ENCODE measurements at places on chromosomes 13 and 19. TPM values are rescaled to one million over a fixed set of nuclear protein-coding genes. Genes with fewer than 3 reads are reported as not detected.

GRCh38 chr19:55644191-55644833, 863 bp downstream of the ZNF581 start:
- DNase-seq, result peak; percentile 57

DNA sequence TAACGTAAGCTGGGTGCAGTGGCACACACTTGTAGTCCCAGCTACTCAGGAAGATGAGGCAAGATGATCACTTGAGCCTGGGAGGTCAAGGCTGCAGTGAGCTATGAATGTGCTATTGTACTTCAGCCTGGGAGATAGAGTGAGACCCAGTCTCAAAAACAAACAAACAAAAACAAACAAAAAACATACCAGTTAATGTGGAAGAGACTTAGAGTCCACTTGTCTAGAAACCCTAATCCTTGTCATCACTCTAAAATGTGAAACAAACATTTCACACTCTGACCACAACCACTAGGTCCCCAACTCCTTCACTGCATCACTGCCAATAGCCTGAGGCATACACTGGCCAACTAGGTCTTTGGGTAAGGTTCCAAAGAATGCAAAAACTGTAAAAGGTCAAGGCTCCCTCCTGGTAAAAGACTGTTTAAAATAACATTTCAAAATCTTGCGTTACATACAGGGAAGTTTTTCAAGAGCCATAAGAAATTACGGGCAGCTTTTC, 28.6 kb upstream of the CYP2B6 start:
- DNase-seq, result no peak

DNA sequence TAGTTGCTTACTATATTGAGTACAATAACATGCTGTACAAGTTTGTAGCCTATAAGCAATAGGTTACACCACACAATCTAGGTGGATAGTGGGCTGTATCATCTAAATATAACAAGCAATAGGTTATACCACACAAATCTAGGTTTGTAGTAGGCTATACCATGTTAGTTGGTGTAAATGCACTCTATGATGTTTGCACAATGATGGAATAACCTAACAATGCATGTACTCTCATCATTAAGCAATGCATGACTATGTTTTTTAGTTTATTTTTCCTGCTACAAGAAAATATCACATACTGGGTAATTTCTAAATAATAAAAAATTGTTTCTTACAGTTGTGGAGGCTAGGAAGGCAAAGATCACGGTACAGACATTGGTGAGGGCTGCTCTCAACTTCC, 262.5 kb downstream of the SLITRK6 start:
- no peak for DNase-seq

DNA sequence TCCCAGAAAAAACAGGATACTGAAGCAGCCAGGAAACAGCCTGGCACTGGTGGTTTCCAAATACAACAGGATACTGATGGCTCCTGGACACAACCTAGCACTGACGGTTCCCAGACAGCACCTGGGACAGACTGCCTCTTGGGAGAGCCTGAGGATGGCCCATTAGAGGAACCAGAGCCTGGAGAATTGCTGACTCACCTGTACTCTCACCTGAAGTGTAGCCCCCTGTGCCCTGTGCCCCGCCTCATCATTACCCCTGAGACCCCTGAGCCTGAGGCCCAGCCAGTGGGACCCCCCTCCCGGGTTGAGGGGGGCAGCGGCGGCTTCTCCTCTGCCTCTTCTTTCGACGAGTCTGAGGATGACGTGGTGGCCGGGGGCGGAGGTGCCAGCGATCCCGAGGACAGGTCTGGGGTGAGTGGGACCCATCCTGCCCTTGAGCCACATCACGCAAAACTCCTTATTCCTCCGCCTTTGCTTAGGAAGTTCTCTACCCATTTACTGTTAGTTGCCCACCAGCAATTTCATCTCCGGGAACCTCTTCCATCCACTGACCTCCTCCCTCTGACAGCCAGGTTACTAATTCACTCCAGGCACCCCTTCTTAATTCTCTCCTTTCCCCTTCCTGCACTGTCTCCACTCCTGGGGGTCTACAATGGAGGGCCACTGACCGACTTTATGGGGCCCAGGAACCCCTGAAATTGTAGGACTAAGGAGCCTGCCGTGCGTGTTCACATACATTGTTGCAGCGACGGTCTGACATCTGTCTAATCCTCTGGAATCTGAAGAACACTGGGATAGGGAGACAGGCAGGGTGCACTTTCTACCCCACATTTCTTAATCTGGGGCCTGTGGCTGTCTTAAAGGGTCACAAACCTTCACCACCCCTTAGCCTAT, 1.2 kb downstream of the ITPKC start:
- no peak for DNase-seq

The POSTN gene
- 351 TPM for total RNA-seq

DNA sequence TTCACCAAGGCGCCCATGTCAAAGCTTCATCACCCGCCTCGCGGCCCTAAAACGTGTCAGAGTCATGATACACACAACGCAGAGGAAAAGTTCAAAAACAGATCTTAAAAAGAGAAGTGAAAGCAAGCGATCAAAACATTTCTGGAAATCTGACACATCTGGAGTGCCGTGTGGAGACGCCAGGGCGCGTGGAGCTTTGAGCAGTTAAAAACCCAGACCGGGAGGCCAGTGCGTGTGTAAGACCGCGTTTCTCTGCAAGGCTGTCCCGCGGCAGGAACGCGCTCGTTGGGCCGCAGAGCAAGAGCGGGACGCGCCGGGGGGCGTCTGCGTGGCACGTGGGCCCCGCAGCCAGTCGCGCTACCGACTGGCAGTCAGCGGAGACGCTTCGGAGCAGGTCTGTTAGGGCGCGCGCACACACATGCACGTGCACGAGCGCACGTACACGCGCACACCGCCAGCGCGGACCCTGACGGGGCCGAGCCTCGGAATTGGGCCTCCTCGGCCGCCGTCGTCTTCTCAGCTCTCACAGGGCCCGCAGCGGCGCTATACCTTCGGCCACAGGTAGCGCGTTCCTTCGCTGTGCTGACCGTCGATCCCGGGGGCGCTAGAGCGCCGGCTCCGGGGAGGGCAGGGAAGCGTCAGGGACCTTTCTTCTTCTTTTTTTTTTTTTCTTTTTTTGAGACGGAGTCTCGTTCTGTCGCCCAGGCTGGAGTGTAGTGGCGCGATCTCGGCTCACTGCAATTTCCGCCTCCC, 35.8 kb downstream of the RNF6 start:
- peak; percentile 86 for DNase-seq
